ENCODE measurements at places on chromosomes 3 and 15.

DNA sequence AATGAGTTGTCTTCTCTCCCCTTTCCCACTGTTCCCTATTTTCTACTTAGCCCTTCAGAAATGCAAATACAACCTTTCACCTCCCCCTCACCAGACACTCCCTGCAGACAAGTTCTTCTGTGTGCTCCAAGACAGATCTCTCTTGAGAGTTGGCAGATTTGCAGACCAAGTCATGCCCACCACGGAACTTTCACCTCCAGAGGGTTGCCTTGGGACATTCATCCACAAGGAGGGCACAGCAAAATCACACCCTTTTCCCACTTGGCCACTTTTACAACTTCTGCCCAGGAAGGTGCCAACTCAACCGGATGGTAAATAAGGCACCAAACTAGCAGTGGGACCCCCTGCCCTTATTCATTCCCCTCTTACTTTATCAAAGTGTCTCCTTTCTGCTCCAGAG lies 53.5 kb downstream of the SLC30A4 start:
- no peak for DNase-seq

GRCh38 chr3:157865352-157866000 lies 240.7 kb downstream of the SHOX2 start:
- DNase-seq: no peak

- no peak for DNase-seq
These were observed 235.9 kb downstream of the GAP43 start for GRCh38 chr3:115859002-115859807.

- no peak for DNase-seq
These were observed 156.0 kb downstream of the NSMCE3 start for GRCh38 chr15:29113336-29114220.

- no peak for DNase-seq
These were observed 8.0 kb downstream of the ESYT3 start for GRCh38 chr3:138442433-138442832.

DNA sequence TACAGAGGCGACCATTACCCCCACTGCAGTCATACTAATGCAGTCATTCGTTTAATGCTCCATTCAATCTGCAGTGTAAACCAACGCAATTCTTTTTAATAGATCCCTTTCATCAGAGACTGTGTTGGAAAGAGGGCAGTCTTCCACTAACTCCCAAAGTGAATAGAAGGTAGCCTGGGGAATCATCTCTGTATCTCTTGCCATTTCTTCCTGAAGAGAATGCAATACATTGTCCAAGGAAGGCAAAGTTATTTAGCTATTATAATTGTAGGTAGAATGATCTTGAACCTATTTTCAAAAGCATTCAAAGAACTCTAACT lies 1.3 kb upstream of the SLITRK3 start:
- DNase-seq: no peak

- DNase-seq: no peak
These were observed 40.5 kb upstream of the MAGEF1 start for GRCh38 chr3:184752361-184752760.

DNA sequence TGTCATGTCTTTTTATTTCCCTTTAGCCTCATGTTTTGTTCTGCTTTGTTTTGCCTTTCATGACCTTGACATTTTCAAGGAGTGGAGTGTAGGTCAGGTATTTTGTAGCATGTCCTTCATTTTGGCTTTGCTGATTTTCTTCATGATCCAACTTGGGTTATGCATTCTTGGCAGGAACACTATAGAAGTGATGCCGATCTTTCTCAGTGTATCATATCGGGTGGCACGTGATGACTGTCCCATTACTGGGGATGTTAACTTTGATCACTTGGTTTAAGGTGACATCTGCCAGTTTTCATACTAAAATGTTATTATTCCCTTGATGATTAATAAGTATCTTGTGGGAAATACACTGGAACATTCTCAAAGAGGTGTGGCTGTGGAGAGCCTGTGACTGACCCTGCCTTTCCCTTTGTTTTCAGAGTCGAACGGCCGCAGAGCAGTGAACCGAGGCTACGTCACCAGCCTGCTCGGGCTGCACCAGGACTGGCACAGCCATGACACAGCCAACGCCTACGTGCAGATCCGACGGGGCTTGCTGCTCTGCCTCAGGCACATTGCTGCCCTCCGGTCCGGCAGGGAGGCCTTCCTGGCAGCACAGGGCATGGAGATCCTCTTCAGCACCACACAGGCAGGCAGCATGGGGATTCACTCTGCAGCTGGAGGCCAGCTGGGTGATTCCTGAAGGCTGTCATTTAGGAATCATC lies 167.7 kb downstream of the AGBL1 start:
- DNase-seq: no peak

DNA sequence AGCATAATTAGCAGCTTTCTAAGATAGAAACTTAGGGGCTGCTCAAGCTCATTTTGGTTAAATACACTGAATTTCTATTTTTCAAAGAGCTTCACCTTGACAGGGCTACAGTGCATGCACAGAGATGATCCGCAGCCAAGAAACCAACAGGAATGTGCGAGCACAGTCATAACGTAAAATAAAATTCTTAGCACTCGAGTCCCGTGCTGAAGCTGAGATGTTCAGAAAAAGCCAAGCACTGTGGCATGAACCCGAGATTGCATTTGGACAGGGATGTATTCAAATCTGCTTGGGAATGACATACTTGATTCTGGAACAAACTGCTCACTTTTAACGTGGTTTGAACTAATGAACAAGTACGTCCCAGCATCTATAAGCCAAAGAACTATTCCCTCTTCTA lies 340.3 kb downstream of the FOXP1 start:
- DNase-seq: no peak

- no peak for DNase-seq
These were observed 42.9 kb downstream of the IDH2 start for GRCh38 chr15:90059208-90059985.

GRCh38 chr15:44715142-44715796 lies 4.0 kb downstream of the B2M start:
- DNase-seq: no peak

DNA sequence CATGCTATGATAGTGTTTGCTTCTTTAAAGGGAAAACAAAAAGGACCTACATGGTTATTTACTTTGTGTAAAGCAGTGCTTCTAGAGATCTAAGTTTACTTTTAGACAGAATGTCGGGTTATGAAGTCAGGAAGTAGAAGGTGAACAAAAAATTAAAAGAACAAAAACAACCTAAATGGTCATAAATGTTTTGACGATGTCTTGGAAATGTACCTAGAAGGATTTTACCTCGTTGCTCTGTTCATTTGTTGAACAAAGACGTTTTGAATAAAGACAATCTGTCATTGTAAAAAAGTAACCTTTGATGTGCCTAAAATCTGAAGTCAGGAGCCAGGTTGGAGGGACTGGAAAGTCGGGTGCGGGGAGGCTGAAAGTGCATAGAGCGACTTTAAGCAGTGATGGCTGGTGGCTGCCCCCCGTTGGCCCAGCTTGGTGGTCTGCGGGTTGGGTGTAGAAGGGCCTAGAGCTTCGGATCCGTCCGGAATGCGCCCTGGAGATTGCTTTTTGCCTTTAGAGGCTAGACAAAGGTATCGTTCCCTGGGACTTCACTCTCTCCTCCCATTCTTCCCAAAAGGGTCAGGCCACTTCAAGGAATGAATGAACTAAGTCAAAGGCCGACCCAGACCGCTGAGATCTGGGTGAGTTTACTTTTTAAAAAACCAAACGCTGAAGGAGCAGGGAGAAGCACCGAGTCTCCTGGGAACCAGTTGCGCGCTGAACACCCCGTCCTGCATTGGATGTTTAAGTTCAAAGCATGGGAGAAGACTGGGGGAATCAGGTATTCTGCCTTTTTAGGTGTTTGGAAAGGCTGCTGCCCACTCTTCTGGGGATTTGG lies 2.1 kb downstream of the SOX14 start:
- DNase-seq: no peak
